ENCODE measurements at places on chromosomes 5 and 9.

DNA sequence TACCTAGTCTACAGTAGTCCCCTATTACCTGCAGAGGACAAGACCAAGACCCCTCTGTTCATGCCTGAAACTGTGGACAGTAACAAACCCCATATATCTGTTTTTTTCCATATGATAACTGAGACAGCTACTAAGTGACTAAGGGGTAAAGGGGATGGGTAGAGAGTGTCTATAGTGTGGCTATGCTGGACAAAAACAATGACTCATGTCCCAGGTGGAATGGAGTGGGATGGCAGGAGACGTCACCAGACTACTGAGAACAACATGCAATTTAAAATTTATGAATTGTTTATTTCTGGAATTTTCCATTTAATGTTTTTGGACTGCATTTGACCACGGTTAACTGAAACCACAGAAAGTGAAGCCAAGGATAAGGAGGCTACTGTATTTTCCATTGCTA, 171.8 kb downstream of the AGTPBP1 start:
- DNase-seq: no peak

- no peak for DNase-seq
Observed at GRCh38 chr9:128323791-128324190, 1.2 kb downstream of the COQ4 start.

- DNase-seq: no peak
Observed at GRCh38 chr5:29113516-29113915, 2075.1 kb upstream of the CDH9 start.

GRCh38 chr5:170651604-170652277, 131.8 kb upstream of the GABRP start:
- no peak for DNase-seq

DNA sequence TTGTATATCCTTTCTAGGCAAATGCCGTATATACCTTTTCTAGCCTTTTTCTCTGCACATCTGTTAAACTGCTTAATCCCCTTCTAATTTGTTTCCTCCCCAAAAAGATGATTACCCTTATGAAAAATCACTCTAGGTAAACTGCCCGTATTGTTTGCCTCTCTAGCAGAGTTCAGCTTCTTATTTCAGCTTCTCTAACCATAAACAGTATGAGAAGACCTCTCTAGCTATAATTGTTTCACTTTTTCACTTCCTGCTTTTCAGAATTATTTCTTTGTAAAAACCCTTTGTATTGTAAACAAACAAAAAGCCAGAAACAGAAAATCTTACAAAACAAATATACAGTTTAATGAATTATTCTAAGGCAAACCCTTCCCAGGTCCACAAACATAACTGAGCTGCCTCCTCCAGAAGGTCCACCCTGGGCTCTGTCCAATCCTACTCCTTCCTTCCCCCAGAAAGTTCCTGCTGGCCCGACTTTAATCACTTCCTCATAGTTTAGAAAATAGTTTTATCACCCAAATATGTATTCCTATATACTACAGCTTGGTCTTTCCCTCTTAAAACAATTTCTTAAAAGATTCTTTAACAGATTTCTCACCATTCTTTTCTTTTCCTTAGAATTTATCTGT, 158.1 kb downstream of the FGF1 start:
- no peak for DNase-seq

GRCh38 chr9:137602661-137603060, 2.8 kb upstream of the ARRDC1 start:
- no peak for DNase-seq

GRCh38 chr5:55899344-55899743, 48.2 kb downstream of the IL31RA start:
- no peak for DNase-seq

GRCh38 chr9:99162759-99163364, 57.9 kb downstream of the TGFBR1 start:
- no peak for DNase-seq

DNA sequence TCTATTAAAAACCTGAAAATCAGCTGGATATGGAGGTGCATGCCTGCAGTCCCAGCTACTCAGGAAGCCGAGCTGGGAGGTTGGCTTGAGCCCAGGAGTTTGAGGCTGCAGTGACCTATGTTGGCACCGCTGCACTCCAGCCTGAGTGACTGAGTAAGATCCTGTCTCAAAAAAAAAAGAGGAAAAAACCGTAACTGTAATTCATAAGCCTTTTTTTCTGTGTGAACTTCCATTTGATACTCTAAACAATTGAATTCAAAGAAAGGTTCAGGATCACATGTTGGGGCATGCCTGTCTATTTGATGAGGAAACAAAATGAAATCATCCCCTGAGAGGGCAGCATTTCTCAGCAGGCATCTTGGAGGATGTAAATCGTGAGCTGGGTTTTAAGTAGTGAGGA, 38.8 kb downstream of the ITGA2 start:
- peak; percentile 88 for DNase-seq

GRCh38 chr5:126208691-126209090, 214.5 kb upstream of the GRAMD2B start:
- DNase-seq: no peak

- DNase-seq: no peak
Observed at GRCh38 chr9:74960561-74960960, 7.8 kb upstream of the C9orf40 start.

DNA sequence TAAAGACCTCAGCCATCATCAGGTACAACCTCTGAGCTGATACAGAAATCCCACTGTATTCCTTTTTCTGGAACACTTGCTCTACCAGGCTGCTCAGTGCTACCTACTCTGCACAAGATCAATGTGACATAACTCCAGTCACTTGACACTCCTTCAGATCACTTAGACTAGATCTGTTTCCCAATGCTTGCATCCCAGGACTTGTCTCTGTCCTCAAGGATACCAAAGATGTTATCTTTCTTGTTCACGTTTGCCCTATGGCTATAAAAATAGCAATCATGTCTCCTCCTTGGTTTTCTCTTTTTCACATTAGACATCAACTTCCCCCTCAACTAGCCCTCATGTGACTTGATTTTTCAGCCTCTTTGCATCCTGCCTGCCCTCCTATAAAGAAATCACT, 188.1 kb upstream of the PTGER4 start:
- DNase-seq: no peak

GRCh38 chr5:155008669-155009068, 4.9 kb upstream of the KIF4B start:
- DNase-seq: no peak

DNA sequence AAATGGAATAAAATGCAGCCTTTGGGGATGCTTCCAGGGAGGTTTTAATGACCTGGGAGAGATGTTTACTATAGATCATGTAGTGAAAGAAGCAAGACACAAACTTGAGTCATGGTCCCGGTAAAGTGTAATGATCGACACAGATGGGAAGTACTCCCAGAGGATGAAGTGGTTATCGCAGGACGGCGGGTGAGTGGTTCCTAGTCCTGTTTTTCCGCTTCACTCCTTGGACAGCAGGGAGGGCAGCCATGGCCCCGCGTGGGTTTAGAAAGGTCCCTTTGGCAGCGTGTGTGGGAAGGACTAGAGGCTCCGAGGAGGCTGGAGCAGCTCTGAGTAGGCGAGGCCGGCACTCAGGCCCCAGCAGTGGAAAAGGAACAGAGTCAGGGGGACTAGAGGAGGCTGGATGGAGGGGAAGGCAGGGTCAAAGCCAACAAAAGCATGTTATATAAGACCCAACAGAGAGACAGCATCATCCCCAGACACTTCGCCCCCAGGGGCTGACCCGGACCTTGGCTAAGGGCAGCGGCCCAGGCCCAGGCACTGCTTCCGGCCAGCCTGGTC, 49.2 kb upstream of the STXBP1 start:
- DNase-seq: peak; percentile 49

- DNase-seq: no peak
Observed at GRCh38 chr5:3377176-3377575, 218.5 kb upstream of the IRX1 start.

DNA sequence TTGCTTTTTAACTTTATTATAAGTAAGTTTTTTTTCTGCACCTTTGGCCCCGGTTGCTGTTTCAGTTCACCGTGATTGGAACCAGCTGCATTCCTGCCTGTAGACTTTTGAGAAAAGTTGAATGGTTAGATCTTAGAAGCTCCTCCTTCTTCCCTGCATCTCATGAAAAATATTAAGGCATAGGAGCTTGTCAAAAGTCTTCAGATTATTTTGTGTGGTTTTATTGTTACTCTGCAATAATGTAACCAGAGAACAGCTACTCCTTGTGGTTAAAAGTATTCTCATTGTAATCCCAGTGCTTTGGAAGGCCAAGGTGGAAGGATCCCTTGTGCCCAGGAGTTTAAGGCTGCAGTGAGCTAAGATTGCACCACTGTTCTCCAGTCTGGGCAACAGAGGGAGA, 3.3 kb upstream of the SLC2A8 start:
- no peak for DNase-seq

DNA sequence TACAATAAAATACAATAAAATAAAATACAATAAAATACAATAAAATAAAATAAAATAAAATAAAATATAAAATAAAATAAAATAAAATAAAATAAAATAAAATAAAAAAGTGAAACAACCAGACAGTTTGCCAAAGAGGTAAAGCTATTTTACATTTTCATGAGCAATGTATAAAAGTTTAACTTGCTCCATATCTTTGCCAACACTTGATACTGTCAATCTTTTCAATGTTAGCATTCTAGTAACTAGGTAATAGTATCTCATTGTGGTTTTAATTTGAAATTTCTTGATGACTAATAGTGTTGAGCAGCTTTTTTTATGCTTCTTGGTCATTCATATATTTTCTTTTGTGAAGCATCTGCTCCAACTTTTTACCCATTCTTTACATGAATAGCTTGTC, 17.3 kb downstream of the TTC33 start:
- DNase-seq: no peak

- no peak for DNase-seq
Observed at GRCh38 chr9:134294153-134295071, 31.8 kb upstream of the RXRA start.

GRCh38 chr5:131262953-131263541, 806 bp upstream of the CDC42SE2 start:
- no peak for DNase-seq

DNA sequence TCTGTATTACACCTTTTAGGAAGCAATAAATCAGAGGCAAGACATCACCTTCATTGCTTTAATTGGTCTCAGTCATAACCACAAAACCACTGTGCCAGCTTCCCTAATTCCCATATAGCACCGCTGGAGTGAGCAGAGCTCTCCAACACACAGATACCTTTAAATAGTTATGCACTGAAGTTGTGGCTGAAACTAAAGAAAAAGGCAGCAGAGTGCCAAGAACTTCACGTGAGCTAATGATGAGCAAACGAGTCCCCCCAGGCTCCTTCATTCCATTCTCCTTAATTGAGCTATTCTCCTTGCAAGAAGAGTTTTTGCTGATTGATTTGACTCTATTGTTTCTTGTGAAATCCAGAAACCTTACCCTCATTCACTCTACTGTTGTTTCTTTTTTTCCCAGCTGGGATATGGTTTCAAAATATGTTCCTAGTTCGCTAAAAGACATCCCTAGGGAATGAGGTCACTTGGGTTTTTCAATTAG, 501.5 kb downstream of the SPATA31D1 start:
- peak; percentile 57 for DNase-seq

- no peak for DNase-seq
Observed at GRCh38 chr9:90303655-90304054, 339.0 kb downstream of the DIRAS2 start.

DNA sequence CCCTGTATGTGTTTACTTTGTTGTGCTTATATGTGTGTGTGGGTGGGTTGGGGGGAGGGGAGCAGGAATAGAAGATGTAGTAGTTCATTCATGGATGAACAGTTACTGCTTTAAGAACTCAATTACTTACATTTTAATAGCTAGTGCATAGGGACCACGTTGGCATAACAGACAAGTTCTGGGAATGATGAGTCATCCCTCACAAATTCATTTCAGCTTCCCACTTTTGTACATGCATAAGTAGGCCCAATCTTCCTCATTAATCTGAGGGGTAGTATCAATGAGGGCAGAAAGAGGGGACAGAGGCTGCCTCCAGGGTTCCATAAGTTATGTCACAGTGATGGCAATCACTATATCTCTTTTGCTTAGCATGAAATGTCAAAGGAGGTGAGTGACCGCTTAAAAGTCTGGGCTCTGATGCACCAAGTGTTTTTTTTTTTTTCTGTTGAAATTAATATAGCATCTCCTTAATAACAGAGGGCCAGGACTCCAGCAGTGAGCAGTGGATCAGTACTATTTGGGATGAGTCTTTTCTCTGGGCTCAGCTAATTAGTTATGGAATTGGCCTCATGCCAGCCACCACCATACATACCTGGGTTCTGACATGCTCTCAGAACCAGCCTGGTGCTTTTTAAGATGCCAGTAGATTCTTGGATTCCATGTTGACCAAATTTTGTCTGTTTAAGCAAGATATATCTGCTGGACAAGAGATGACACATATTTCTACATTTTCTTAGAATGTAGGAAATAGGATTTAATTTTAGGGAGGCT, 37.1 kb downstream of the PRDM6 start:
- no peak for DNase-seq

DNA sequence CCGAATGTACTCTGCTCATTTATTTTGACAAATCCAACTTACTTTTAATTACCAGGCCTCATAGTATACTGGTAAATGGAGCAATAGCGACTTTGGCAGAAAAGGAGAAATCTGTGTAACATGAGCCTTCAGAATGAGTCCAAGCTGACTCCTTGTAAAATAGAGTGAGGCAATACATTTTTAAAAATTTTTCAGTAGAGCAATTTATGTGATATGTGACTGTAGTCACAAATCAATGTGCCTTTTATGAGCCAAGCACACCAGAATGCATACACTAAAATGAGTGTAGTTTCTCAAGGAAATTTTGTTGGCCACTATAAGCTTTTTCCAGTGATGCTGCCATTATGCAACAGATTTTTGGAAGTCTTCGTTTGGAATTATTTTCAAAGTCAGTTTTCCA, 73.8 kb downstream of the SNCAIP start:
- no peak for DNase-seq

- DNase-seq: no peak
Observed at GRCh38 chr5:167639766-167640165, 651.7 kb upstream of the WWC1 start.

- no peak for DNase-seq
Observed at GRCh38 chr9:38229104-38229500, 160.1 kb upstream of the SHB start.

- no peak for DNase-seq
Observed at GRCh38 chr5:6236858-6237481, 141.4 kb downstream of the MED10 start.

- no peak for DNase-seq
Observed at GRCh38 chr5:54769746-54770145, 215.6 kb downstream of the ESM1 start.

DNA sequence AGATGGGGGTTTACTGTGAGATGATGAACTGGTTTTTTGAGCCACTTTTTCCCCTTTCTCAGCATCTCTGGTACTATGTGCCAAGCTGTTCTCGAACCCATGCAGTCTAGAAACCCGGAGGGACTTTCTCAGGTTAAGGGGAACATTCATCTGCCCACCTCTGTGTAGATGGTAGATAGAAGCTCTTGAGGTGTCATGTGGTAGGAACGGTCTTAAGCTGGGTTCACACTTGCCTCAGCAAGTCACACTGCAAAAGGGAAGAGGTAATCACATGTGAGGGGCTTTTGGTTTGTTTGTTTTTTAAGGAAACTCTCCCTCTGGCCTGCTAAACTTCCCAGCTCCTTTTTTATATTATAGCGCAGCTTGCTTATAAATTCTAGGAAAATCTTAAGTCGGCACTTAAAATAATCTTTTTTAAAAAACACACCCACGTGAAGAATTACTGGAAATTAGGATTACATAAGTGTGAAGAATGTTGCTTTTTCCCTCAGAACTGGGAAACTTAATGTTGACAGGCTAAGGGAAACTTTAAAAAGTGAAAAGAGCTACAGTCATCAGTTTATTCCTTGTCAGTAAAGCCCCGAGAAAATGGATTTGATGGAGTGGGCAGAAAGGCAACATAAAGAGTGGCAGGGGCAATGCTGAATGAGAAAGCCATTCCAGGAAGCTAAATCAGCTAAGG, 430.3 kb downstream of the ARHGEF28 start:
- DNase-seq: no peak
